ENCODE measurements at places on chromosomes 2 and 18.
A peak's percentile ranks its signal among the peaks of the same experiment; 100 is the strongest.

DNA sequence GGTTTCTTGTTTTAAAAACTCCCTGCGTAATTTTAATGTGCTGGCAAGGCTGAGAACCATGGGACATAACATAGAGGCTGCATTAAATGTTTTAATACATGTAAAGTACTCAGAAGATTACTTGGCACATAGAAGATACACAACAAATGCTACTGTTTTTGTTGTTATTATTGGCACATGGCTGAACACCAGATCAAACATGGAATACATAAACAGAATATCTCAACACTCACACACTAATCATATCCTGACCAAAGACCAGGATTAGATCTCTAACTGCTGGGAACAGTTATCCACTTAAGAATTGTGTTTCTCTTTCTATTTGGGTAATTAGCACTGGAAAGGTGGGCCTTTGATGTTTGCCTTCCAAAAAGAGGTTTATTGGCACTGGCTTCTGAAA is 69.3 kb downstream of the KCNE4 start:
- no peak for DNase-seq

DNA sequence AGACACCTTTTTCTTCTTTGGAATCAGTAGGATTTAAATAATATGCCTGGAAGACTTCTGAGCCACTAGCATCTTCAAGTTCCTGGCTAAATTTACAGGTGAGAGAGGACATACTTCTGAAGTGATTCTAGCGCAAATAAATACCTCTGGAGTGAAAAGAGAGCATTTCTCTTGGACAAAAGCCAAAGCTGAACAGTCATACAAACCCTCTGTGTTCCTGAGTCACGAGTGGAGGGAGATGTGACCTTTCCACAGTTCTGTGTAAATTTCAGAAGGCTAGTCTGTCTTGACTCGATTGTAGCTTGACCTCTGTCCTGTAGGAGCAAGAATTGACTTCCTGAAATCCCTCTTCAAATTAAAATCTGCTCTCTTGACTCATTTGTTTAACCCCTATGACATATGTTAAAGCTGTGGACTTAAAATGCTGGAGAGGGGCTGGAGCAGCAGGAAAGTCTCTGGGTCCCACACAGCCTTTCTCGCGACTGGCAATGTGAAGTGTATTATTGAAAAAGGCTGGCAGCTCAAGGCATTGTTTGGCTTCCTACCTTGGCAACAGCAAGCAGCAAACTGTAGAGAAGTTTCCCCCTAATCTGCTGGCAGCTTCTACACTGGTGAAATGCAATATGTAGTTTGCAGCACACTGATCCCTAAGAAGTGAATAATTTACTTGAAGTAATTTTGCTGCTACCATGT is 79.6 kb upstream of the GCFC2 start:
- DNase-seq: no peak

DNA sequence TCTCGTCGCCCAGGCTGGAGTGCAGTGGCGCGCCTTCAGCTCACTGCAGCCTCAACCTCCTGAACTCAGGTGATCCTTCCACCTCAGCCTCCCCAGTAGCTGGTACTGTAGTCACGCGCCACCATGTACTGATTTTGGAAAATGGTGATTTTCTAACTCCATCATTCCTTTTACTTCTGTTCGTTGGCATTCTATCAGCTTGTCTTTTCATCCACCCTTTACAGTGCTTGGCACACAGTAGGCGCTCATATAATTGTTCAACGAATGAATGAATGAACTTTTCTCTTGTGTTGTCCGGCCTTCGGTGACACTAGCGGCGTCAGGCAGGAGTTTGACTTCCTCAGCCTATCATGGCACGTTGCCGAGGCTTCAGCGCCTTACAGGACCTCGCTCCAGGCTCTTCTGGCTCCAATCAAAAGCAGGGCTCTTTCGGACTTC is 373 bp upstream of the MTHFD2 start:
- no peak for DNase-seq

DNA sequence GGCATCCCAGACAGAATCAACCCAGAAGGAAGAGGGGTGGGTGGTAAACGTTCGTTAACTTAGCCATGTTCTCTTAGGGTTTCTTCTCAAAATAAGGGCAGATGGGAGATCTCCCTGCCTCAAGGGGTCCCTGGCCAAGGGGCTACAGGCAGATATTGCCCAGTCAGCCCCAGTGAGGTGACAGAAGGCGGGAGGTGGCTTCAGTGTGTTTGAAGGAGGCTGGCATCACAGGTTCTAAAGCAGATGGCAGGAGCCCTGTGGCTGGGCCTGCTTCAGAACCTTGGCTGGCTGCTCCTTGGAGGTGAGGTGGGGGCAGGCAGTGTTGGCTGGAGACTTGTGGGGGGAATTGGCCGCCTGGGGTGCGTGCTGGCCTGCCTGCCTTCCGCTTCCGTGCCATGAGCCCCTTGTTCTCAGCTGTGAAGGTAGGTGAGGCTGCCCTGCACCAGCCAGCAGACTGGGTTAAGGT is 23.5 kb downstream of the HPCAL1 start:
- peak; percentile 78 for DNase-seq

- DNase-seq: no peak
Observed at GRCh38 chr2:35220461-35220860, 1135.1 kb upstream of the CRIM1 start.

GRCh38 chr18:6795307-6795706 is 65.8 kb downstream of the ARHGAP28 start:
- no peak for DNase-seq

DNA sequence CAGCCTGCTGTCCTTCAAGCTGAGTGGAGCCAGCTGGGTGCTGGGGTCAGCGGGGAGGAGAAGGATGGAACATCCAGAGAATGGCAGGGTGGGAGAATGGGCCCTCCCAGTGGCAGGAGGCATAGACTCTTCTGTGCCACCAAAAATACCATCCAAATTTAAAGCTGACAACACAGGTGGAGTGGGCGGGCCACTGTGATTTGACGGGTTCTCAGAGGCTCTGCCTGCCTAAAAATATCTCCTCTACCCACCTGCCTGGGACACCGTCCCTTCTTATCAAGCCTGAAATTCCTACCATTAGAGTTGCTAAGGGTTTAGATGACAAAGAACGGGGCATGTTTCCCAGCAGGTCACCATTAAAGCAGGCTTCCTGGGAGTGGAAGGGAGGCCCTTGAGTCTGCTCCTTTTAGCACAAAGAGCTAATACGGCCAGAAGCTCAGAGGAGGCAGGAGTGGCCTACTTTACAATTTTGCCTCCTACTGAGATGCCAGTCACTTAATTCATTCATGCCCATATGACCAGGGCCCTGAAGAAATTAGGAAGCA is 19.8 kb upstream of the MARCHF4 start:
- DNase-seq: no peak

DNA sequence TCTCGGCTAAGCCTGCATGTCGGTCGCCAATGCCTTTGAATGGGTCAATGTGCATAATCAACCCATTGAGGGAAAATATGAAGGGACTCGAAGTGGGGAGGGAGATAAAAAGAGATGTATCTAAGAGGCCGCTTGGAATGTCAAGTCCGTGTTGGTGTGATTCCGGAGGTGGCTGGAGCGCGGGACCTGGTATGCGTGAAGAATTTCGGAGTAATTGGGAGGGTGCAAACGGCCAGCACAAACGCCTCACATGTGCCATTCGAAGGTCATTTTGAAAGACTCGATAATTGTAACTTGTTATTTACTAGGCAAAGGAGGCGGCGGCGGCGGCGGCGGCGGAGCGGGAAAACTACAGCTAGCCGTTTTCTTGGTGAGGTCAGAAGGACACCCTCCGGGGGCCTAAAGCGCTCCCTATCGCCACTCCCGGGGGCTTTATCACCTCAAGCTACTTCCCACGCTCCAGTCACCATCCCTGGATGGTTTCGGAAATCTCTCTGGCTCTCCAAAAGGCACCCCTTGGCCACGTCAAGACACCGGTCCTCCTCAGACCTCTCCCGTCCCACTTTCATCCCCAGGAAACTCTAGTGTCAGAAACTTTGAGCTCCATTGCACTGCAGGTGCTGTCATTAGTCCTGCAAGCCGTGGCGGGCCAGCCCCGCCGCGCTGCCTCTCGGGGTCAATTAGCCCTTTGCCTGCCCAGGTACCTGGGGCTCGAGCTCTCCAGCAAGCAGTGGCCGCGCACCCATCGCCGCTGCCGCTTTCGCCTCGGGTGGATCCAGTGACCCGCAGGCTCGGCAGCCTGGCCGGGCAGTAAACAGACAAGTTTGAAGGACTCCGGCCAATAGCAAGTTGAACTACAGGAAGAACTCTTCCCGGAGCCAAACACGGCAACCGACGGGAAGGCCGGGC is 1.5 kb downstream of the ERBB4 start:
- no peak for DNase-seq

- no peak for DNase-seq
Observed at GRCh38 chr18:10579079-10579867, 53.4 kb downstream of the NAPG start.

Measured in cerebellar nuclear complex (tissue), 1 donor.